ENCODE measurements at places on chromosomes 7 and 10. TPM values are rescaled to one million over a fixed set of nuclear protein-coding genes. Genes with fewer than 3 reads are reported as not detected.

- DNase-seq = no peak
These were observed 301.7 kb downstream of the CSTF2T start for GRCh38 chr10:51397695-51398094.

DNA sequence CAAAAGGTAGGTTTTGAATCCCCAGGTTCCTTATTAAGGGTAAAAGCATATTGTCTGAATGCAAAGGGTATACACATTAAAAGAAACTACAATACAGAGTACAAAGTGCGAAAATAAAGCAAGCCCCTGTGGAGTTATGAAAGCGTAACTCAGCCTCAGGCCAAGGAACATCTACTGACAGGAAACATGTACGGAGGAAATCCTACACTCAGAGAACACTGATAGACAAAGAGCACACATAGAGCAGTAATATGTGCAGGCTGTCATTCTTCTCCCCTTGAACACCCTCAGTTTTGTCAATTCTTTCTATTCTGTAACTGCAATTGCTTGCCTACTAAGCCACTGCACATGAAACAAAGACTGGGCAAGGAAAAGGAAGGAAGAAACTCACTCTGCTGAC lies 150.2 kb downstream of the DGKB start:
- peak; percentile 18 for DNase-seq

DNA sequence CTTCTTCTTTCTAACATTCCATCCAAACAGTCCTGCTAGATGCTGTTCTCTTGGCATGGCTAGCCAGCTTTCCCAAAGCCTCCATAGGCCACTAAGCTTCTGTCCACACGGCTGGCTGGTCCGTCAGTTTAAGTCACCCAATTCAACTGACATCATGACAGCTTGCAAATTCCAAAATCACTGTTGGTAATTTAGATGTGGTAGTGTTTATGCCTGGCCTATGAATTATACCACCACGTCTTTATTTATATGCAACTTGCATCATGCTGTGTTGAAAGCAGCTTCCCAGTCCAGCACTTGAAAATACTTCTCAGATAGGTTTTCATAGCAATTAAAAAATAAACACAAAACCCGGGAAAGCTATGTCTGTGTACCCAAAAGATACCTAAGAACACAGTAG lies 2.2 kb upstream of the VIM start:
- no peak for DNase-seq

GRCh38 chr10:9608602-9609001 lies 1409.1 kb upstream of the CELF2 start:
- no peak for DNase-seq

GRCh38 chr10:110792476-110793125 lies 79.1 kb upstream of the PDCD4 start:
- no peak for DNase-seq

- no peak for DNase-seq
These were observed 500.1 kb upstream of the ZMIZ1 start for GRCh38 chr10:78568620-78569019.

- no peak for DNase-seq
These were observed 10.6 kb downstream of the CABCOCO1 start for GRCh38 chr10:61673360-61673759.

DNA sequence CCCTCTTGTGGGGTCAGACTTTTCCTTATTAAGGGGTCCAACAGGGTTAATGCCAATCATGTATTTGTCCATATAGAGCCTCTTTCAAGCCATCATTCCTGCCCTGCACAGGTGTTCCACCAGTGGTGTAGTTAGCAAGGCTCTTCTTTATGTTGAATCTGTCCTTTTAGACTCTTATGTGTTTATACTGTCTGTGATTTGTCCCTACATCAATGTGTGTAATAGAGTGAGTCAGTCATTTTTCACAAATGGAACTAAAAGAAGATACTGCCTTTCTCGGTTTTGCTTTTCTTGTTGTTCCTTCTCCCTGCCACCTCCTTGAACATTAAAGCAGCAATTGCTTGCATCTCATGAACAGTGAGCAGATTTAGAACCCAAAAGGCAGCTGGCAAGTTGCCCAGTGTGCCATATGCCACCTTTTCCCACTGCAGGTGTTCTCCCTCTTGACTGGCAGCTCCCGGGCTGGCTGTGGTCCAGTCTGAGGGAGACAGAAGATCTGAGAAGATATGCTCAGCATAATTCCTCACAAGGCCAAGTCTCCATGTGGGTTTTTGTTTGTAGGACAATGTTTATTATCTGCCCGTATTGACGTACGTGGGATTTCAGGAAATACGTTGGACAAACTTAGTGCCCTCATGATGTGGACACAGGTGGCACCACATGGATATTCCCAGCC lies 154.1 kb downstream of the LHFPL3 start:
- DNase-seq = no peak

DNA sequence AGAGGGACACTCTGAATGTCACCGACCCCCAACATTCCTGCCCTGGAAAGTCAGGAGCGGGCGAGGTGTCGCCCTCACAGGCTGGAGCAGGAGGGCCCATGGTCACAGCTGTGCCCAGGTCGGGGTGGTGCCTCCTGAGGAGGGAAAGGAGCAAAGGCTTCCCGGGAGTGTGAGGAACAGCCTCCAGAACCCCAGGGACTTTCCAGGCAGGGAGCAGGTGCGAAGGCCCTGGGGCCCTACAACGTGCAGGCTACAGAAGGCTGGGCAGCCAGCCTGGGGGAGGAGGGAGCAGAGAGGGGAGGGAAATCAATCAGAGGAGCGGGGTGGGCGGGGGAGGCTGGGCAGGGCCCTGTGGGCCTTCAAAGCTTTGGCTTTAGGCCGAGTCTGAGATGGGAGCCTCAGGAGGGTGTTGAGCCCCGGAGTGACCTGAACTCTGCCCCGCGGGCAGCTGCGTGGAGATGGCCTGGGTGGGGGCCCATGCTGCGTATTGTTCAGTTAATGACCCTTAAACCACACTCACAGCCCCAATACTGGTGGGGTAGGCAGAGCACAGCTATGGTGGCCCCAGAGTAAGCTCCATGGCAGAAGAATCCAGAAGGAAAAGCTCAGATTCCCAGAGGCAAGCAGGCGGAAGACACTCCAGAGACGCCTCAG lies 44.2 kb upstream of the PPP2R2D start:
- no peak for DNase-seq

- no peak for DNase-seq
These were observed 15.4 kb downstream of the LIMK1 start for GRCh38 chr7:74099031-74099430.

GRCh38 chr7:98137826-98138151 lies 31.1 kb downstream of the LMTK2 start:
- DNase-seq = no peak

TCERG1L gene
- total RNA-seq = 16.3 TPM

CALD1 gene
- 47.9 TPM for total RNA-seq

CDHR3 gene
- 13.9 TPM for total RNA-seq

ZNF239 gene
- 9.7 TPM for total RNA-seq

PDE6C gene
- not detected for total RNA-seq

CRYGN gene
- total RNA-seq = 0.13 TPM

KIAA1549 gene
- total RNA-seq = 4.2 TPM

OR2A12 gene
- not detected for total RNA-seq

CREM gene
- total RNA-seq = 58.4 TPM

OPALIN gene
- total RNA-seq = not detected

TRIM50 gene
- total RNA-seq = not detected
